WTC11 (cell line): ENCODE measurements at places on chromosomes 4 and X. TPM values are rescaled to one million over a fixed set of nuclear protein-coding genes. Genes with fewer than 3 reads are reported as not detected.

The WAS gene
- 0.79 to 1.6 TPM (median 0.96 TPM) in 3 replicates for total RNA-seq

The PABPC4L gene
- total RNA-seq = 3.6 to 4.1 TPM (median 3.8 TPM) in 3 replicates

GRCh38 chrX:85859426-85859825 lies 187.9 kb downstream of the CHM start:
- no peak for DNase-seq

DNA sequence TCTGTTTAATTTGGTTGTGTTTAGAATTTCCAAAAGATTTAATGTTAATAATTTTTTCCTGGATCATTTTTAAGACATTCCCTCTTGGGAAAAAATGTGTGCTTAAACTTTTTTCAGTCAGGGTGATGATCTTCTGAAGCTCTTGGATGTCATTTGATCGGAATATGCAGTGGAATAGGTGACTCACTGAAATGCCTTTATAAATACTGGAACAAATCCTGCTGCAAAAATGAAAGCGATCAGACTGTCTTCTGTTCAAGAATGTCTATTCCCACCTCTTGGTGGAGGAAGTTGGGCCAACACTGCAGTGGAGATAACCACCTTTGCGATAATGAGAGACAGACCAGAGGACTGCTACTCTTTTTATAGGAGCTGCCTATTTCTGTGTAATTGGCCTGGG lies 46.7 kb downstream of the LARP1B start:
- DNase-seq = no peak

DNA sequence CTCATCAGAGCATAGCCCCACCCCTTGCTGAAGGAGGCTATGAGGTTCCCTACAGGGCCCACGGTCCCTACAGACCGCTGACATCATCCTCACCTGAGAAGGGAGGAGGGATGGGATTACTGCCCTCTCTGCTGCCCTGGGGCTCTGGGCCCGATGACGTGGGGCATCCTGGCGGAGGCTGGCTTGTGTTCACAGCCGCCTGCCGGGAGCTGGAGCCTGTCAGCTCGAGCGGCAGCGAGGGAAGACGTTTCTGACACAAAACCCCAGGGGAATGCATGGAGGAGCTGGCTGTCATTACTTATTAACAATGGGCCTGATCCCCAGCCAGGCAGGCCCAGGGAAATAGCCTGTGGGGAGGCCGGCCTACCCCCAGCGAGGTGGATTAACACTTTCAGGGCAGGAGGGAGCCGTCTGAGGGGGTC lies 106.6 kb upstream of the ATP6AP2 start:
- peak; percentile 68 for DNase-seq

DNA sequence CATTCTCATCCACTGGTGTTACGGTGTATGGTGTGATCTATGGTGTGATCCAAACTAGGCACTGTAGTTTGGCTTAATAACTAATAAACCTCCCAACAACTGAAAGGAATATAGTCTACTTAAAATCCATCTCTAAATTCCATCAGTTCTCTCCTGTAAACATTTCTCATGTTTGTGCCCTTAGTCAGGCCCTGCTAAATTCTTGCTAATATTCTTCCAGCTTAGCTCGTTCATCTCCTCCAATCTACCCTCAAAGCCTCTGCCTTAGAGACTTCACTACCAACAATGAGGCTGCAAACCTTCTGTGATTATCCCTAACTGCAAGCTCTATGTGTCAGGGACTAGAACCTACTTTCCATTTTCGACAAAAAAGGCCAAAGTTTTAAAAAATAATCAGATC lies 28.1 kb downstream of the ZAR1 start:
- DNase-seq = no peak

DNA sequence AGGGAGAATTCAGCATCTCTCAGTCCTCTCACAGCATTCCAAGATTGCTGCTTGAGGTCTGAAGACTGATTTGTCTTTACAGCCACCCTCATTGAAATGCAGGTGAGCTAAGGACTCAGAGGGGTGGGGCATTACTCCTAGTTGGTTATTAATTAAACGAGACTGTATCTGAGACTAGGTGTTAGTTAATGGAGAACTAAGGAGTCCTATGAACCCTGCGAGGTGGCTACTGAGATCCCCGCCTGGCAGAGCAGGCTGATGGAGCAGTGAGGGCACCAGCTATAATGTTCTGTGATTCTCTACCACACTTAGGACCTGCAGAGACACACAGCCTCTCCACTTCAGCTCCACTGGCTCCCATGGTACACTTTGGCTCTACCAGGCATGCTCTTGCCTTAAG lies 215.3 kb downstream of the MID1IP1 start:
- no peak for DNase-seq

GRCh38 chr4:139555705-139556070 lies 331 bp downstream of the SETD7 start:
- DNase-seq = no peak
